Stimulated activated naive CD8-positive, alpha-beta T cell treated with anti-CD3 and anti-CD28 coated beads, Interleukin-15, amount 100 ng/mL, for 72 hours (primary cell): ENCODE measurements at places on chromosomes 2 and 18.
A peak's percentile ranks its signal among the peaks of the same experiment; 100 is the strongest.

- no peak for DNase-seq
Measured at GRCh38 chr2:118530976-118531375, 316.5 kb downstream of the EN1 start.

DNA sequence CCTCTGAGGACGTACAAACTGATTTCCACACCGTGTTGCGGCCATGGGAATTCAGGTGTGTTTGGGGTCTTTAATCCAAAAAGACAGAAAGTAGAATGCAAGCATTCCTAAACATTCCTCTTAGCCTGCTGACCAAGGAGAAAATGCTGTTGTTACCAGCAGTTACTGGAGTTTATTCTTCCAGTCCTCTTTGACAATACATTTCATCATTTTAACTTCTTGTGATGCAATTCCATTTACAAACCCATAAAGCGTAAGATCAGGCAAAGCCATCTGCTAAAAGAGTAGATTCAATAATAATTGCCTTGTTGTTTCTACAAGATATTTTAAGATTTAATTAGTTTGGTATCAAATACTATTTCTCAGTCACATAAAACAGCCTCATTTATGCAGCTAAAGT is 32.7 kb downstream of the SPIRE1 start:
- DNase-seq, result no peak

GRCh38 chr2:62939735-62940491 is 110.7 kb upstream of the OTX1 start:
- DNase-seq, result no peak

- DNase-seq, result no peak
Measured at GRCh38 chr2:227252831-227253230, 72.2 kb upstream of the MFF start.

- no peak for DNase-seq
Measured at GRCh38 chr2:130391872-130392670, 36.2 kb downstream of the PTPN18 start.

DNA sequence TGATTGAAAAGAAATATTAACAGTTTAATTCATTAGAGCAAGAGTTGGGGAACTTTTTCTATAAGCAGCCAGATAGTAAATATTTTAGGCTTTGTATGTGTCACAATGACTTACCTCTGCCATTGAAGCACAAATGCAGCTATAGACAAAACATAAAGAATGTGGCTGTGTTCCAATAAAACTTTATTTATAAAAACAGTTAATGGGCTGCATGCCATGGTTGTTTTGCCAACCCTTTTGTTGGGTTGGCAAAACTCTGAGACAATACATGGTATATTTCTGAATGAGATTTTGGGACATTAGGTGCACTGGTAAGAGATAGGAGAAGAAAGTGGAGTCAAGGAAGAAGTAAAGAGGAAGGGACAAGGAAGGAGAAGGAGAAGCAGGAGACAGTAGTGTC is 61.8 kb upstream of the CERS6 start:
- no peak for DNase-seq

GRCh38 chr18:23250893-23251656 is 115.8 kb downstream of the CABLES1 start:
- DNase-seq, result no peak

DNA sequence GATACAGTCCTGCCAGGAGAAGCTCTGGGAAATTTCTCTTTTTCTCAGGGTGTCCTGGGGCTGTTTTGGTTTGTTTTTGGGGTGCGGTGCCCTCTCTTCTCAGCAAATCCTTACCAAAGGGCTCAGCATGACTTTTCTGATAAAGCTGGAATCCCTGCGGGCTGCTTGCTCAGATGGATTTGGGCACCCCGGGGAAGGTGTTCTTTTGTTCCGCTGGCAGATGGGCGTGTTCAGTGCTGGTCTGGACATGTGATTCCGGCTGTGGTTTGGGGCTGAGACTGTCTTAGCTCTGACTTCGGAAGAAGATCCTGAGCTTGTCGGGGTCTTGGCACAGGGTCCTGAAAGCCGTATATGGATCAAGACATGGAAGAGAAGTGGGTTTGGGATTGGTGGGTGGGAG is 134.2 kb upstream of the SPRED2 start:
- DNase-seq, result no peak

DNA sequence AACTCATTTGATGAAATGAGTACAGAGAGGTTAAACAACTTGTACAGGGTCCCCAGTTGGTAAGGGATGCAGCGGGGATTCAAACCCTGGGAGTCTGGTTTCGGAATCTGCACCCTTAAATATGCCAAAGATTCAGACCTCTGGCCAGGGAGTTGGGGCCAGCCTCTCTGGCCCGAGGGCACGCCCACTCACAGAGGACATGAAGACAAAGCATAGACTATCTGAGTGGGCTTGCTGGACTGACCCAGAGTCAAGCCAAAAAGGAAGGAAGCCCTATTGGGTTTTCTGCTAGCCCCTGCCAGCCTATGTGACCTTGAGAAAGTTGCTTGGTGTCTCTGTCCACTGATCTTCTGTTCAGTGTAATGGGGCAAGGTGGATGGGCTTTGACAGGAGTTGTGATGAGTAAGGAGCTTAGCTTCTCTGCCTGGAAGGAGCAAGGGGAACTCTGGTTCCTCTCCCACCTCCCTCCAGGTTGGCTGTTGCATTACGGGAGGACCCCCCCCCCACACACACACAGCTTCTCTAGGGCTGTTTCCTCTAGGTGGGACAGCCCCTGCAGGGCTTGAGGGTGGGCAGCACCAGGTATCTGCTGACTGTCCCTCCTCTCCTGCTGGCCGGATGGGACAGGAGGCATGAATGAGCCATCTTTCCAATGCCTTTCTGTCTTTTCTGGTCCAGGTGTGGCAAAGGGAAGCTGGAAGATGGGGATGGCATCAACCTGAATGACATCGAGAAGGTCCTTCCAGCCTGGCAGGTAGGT is 131.3 kb downstream of the CTIF start:
- no peak for DNase-seq

- DNase-seq, result no peak
Measured at GRCh38 chr2:172430678-172431077, 3.3 kb downstream of the ITGA6 start.

GRCh38 chr2:152920846-152921245 is 202.4 kb downstream of the ARL6IP6 start:
- no peak for DNase-seq

DNA sequence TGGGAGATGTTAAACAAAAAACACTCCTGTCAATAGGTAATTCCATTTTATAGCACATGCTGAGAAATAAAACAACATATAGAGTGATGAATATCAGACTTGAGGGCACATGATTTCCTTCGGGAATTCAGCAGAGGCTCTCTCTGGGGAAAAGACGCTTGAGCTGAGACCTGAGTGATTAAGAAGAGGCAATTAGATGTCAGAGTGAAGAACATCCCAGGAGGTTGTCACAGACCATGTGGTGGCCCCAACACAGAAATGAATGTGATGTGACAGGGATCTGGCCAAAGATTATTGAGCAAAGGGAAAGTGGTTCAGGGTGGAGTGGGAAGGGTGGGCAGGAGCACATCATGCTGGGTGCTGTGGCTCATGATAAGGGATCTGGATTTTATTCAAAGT is 254.7 kb downstream of the RAD51AP2 start:
- DNase-seq, result no peak

- DNase-seq, result peak; percentile 62
Measured at GRCh38 chr2:46985512-46985911, 69.9 kb upstream of the MCFD2 start.

DNA sequence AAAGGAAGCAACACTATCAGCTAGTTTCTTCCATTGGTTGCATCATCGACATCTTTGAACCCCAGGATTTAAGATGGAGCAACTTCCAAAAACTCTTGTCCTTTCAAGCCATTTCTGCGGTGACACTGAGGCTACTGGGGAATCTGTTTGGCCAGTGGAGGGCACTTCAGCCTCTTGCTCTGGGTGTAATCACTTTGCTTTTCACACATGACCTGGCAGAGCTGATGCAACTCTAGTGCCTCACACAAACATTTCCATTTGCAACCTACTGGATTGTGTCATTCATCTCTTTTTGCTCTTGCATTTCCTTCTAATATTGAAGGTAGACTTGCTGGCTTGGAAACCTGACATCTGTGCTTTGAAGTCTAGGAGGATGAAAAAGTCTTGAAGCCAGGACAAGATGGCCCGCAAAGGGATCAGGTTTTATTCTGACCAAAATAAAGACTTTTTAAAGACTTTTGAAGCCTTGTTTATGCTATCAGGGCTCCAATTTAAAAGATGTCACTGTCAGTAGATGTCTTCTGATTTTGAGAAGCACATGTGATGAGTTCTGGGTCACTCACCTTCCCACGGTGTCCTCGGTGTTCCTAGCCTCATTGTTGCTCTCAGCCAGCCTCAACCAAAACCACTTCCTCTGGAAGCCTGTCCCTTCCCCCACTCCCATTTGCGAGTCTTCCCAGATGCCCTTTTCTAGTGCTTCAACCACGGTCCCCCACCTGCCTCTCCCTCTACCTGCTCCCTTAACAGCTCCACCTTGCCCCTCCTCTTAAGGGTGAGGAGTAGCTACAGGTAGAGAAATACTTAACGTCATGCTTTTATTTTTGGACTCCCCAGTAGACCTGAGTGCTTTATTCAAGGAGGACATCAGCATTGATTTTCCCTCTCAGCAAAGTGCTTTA is 69.7 kb upstream of the KCNE4 start:
- no peak for DNase-seq

- no peak for DNase-seq
Measured at GRCh38 chr2:133952420-133952819, 301.5 kb upstream of the MGAT5 start.

- no peak for DNase-seq
Measured at GRCh38 chr2:217611626-217612127, 391.1 kb downstream of the TNS1 start.

- no peak for DNase-seq
Measured at GRCh38 chr2:36965206-36965605, 1.1 kb downstream of the STRN start.

DNA sequence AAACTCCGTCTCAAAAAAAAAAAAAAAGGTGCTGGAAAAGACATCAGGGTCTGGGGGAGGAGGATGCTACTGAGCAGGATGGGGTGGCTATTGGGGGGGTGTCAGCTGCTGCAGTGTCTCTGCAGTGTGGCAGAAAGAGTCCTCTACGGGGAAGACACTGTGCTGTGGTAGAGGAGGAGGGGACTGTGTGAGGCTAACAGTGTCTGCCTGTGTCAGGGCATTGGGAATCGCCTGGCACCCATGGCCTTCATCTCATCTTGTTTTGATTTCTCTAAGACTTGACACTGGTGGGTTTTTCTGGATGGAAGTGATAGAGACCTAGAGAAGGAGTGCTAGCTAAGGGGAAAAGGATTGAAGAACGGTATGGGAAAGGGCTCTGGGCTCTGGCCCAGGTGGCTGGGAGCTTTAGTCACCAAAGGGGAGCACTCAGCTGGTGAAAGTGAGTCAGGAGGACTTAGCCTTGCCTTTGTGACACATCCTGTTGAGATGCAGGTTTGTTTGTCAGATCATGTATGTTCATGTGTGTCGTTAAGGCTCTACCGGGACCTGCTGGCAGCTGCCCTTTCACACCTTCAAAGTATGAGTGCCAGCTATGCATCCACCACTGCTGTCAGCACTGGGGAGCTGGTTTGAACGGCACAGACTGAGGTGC is 58.0 kb downstream of the FARP2 start:
- DNase-seq, result no peak
